Epithelial cell of proximal tubule (primary cell): ENCODE measurements at places on chromosomes 5 and 9.
A peak's percentile ranks its signal among the peaks of the same experiment; 100 is the strongest.

GRCh38 chr5:116922532-116922931, 347.9 kb upstream of the SEMA6A start:
- no peak for DNase-seq

DNA sequence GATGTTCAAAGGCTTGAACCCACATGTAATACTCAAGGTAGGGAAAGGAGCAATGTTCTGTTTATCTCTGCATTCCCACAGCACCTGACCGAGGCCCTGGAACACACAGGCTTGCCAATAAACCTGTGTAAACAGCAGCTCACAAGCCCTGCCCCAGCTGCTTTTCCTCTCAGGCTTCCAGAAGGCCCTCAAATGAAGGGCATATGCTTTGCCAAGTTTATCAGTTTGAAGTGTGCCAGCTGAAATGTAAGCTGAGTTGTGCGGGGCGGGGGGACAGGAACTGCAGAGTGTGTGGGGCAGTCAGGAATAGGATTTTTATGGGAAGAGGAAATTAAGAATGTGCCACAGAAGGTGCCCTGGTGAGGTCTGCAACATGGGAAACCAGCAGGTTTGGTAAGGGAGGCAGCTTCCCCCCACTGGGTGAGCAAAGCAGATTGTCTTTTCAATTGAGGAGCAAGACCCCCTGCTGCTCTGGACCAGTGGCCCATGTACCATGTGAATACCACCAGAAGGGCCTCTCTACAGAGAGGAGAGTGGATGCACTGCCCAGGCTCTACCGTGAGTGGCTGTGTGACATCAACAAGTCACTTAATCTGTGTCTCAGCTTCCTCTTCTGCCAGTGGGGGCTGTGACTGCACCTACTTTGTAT, 194.8 kb downstream of the SPOCK1 start:
- no peak for DNase-seq

- no peak for DNase-seq
Observed at GRCh38 chr5:2801577-2802525, 50.4 kb upstream of the IRX2 start.

GRCh38 chr5:178198706-178199105, 5.6 kb upstream of the HNRNPAB start:
- no peak for DNase-seq

GRCh38 chr5:54743997-54744788, 226.6 kb downstream of the SNX18 start:
- peak; percentile 57 for DNase-seq

DNA sequence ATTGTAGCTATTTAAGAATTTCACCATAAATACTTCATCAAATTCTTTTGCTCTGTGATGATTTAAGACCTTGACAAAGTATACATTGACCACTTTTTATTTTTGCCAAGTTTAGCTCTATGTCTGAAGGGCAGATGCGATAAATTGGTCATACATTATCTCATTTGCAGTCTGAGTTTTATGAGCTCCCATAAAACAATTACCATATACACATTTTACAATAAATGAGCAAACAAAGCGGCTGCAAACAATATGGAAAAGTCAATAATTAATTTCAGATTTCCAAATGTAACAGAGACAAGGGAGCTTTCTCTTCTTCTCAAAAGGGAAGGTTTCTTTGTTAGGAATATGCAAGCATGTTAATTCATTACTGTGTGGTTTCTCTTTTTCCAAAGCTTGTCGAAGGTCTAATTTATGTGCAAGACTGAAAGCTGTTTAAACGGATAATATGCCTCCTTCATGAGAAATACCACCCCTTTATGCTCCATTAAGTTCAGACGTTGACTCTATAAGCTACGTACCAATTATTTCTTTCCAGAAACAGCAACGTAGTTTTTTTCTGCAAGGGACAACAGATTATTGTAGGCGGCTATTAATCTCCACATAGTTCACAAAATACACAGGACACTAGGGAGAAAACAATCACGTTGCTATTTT, 7.0 kb upstream of the IZUMO3 start:
- DNase-seq, result no peak

- no peak for DNase-seq
Observed at GRCh38 chr9:126532019-126532462, 81.7 kb upstream of the LMX1B start.

- DNase-seq, result no peak
Observed at GRCh38 chr5:10987276-10987924, 226.4 kb upstream of the DAP start.

GRCh38 chr9:136329211-136329627, 1.9 kb downstream of the GPSM1 start:
- DNase-seq, result no peak

GRCh38 chr5:40570408-40571129, 109.1 kb upstream of the PTGER4 start:
- DNase-seq, result no peak

DNA sequence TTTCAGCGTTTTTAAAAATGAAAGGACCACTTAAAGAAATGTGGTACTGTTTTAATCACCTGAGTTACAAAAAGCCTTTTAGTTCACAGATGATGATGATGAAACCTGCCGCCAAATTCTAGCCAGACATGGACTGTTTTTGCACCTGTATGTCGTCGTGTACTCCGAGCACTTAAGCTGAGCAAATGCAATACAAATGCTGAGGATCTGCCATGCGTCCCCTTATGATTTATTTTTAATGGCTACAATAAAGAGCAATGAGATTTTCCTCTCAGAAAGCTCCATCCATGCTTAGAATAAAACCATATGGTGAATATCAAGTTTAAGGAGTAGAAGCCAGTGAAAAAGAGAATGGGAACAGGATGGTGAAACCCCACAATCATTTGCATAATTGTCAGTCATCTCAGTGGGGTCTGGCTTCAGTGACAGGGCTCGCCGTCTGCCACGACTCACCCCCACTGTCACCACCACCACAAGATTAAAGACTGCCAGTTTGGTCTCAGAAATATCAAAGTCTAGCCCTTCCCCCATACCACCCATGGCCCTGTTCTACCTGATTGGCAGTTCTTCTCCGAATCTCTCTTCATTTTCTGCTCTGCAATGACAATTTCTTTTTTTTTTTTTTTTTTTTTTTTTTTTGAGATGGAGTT, 159.9 kb downstream of the GOLPH3 start:
- no peak for DNase-seq

DNA sequence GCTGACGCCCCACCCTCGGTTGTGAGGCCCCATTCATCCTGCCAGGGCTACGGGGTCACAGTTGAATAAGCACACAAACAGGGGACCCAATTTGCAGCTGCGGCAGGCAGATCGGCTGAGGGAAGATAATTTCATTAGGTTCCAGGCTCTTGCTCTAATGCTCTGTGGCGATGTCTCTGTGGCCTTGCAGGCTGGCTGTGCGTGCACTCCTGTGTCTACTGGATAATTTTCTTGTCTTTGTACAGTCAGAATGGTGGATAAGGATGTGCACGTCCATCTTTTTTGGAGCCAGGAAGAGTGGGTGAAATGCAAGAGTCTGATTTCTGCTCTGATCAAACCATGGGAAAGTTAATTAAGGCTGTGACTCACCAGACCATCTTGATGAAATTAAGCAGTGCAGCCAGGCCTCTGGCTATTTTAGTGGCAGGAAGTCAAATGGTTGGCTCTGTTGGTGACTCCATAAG, 39.2 kb downstream of the NSG2 start:
- DNase-seq, result no peak

- DNase-seq, result no peak
Observed at GRCh38 chr9:124182741-124183140, 75.0 kb upstream of the NEK6 start.

DNA sequence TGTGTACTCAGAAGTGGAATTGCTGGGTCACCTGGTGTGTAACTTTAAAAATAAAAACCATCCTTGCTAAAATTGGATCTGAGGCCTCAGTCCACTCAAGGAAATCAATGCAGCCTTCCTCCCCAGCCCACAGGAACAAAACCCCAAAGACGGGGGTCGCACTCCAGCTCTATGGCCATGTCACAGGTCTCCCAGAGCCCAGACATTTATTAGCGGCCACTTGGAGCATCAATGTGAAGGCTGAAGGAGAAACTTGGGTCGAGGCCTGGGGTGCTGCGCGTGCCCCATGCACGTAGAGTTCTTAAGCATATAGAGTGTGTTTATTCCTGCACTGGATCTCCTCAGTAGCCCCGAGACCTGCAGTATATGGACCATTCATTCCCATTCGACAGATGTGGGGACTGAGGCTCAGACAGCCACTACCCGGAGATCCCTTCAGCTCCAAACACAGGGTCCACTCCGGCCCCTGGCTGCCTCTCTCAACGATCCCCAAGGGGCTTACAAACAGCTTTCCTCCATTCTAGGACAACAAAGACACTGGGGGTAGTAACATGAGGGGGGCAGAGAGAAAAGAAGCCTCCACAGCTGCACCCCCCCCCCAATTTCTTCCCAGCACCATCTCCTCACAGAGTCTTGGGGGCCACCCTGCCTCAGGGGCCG, 14.3 kb upstream of the OLFM1 start:
- DNase-seq, result no peak

DNA sequence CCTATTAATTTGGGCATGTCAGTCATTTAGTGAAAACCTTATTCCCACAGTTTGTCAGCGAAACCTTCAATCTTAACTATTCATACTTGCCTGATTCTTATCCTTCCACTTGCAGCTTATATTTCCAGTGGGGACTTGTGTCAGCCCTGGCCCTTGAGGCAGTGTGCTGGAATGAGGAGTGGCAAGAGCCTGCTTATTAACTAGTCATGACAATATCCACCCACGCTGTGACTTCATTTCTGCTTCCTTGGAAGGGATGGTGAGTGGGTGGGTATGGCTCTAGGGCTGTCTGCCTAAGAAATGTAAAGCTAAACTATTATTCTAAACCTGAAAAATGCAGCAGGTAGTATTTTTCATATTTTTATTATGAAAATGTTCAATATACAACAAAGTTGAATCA, 34.0 kb upstream of the LURAP1L start:
- no peak for DNase-seq

GRCh38 chr9:98317134-98317857, 61.8 kb upstream of the TBC1D2 start:
- DNase-seq, result no peak

- no peak for DNase-seq
Observed at GRCh38 chr5:178993955-178994579, 1.1 kb downstream of the GRM6 start.
